ENCODE measurements at places on chromosomes 4 and X.

DNA sequence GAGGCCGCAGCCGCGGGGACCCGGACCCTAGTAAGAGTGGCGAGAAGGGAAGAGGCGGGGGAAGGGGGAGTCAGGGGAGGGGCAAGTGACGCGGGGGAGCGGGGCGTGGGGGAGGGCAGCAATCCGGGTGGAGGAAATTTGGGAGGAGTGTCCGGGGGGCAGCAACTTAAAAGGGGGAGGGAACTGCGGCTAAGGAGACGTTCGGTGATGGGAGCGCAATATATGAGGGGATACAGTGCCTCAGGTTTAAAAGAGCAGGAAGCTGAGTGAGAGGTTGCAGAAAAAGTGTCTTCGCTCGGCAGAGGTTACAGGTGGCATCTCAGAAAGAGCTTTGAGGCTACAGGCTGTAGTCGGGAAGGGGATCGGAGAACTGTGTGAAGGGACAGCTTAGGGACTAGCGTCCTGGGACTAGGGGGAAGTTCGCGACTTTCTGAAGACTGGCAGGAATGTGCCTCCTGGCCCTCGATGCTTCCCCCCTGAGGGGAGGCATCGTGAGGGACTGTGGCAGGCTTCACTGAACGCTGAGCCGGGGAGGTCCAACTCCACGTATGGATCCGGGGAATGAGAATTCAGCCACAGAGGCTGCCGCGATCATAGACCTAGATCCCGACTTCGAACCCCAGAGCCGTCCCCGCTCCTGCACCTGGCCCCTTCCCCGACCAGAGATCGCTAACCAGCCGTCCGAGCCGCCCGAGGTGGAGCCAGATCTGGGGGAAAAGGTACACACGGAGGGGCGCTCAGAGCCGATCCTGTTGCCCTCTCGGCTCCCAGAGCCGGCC, 519 bp downstream of the FOXO4 start:
- DNase-seq, result no peak

- no peak for DNase-seq
These were observed 3.4 kb upstream of the HOPX start for GRCh38 chr4:56684320-56685050.

- DNase-seq, result no peak
These were observed 3.6 kb upstream of the KLHL15 start for GRCh38 chrX:24030597-24030996.

GRCh38 chr4:158818560-158819140, 49.8 kb downstream of the FNIP2 start:
- no peak for DNase-seq

DNA sequence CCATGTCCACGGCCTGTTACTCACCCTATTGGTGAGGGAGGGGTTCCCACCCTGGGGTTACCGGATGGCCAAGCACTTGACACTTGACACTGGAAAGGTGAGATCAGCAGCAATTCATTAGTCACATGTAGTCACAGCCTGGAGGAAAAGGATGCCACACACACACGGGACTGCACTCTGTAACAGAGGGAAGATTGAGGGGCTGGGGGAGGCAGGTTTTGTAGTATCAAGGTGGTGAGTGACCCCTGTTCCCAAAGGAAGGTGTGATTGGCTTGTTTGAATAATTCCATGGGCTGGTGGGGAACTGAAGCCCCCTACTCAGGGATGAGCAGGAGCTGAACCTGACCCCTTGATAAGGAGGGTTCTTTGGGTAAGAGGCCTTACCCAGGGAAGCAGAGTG, 96.0 kb upstream of the HELT start:
- DNase-seq, result no peak

- DNase-seq, result no peak
These were observed 63.9 kb upstream of the TRIM2 start for GRCh38 chr4:153140294-153140693.

GRCh38 chr4:112327965-112328733, 31.0 kb downstream of the ALPK1 start:
- DNase-seq, result no peak

- no peak for DNase-seq
These were observed 125.3 kb upstream of the MAOA start for GRCh38 chrX:43530837-43531236.

- DNase-seq, result no peak
These were observed 204.7 kb downstream of the SPRY1 start for GRCh38 chr4:123600987-123601904.

DNA sequence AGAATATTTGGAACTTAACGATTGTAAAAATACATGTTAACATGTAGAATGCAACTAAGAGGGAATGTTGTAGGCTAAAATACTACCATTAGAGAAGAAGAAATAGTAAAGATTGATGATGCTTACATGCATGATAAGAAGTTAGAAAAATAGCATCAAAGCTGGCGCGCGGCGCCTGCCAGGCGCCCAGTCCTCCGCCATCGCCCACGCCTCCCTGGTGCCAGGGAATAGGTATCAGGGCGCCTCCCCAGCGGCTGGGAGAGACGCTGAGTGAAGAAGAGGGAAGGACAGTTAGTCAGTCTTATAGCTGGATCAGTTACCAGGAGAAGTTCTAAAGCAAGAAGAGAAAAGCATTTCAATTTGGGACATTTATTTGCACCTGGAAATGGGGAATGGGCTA, 36.0 kb downstream of the NSUN7 start:
- no peak for DNase-seq

GRCh38 chrX:155744534-155744933, 131.8 kb upstream of the TMLHE start:
- DNase-seq, result no peak

DNA sequence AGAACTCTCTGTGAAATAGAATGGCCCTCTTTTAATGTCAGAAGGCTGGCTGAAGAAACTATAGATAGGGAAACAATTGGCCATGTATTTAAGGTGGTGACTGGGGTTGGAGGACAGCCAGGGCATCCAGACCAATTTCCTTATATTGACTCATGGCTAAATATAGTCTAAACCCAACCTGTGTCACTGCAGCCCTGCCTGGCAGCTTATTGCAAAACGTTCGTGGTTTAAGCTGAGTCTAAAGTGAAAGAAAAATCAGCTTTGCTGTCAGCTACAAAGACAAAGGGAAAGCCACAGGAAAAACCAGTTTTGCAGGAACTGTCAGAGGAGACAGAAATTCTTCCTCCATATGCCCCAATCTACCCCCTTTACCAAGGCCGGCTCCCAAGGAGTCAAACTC, 902.8 kb upstream of the NDST4 start:
- DNase-seq, result no peak

GRCh38 chr4:138051157-138051556, 191.0 kb downstream of the SLC7A11 start:
- DNase-seq, result no peak

DNA sequence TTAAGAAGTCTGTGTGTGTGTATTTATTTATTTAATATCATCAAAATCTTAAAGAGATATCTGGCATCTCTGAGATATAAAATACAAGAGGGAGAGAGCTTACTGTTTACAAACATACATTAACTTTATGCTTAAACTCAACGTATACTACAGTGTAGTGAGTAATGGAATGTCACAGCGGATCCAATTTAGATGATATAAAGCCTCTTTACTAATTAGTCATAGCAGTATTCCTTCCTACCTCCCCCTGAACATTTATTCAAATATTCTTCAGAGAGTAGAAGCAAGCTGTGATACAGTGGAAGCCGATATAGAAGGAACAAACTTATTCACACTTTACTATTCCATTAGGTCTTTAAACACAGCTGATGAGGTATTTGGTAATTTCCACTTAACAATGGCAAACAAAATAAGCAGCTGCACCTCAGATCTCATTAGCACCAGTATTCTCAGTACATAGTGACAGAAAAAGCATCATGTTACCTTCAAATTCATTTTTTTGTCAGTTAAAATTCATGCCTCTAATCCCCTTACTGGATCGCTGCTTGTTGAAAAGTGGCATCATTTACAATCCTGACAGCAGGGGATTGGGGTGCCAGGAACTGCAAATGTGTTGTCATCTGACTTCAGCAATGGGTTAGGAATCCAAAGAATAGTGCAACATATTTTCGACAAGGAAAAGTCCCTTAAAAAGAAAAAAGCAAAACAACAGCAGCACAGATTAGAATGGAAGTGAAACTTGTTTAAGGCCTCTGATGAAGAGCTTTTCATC, 658.7 kb upstream of the EPHA5 start:
- DNase-seq, result no peak

GRCh38 chrX:47186096-47186740, 7.4 kb upstream of the UBA1 start:
- no peak for DNase-seq

DNA sequence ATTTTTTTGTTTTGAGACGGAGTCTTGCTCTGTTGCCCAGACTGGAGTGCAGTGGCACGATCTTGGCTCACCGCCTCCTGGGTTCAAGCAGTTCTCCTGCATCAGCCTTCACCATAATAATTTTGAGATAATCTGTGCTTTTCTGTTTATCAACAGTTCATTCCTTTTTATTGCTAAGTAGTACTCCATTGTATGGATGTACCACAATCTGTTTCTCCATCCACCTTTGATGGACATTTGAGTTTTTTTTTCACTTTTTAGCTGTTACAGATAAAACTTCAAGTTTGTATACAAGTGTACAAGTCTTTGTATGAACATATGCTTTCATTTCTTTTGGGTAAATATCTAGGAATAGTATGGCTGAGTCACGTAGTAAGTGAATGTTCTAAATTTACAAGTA, 9.0 kb downstream of the FUNDC2 start:
- DNase-seq, result no peak
